ENCODE measurements at places on chromosomes 2 and 18. TPM values are rescaled to one million over a fixed set of nuclear protein-coding genes. Genes with fewer than 3 reads are reported as not detected.

The APOB gene
- not detected for total RNA-seq

The CHRND gene
- not detected for total RNA-seq

The DSC3 gene
- total RNA-seq, result 0.09 TPM

The ARHGAP15 gene
- not detected for total RNA-seq

The GALNT5 gene
- 11.4 TPM for total RNA-seq

The KIAA2012 gene
- not detected for total RNA-seq

The COL4A4 gene
- total RNA-seq, result 1.1 TPM

The MAP4K4 gene
- 208 TPM for total RNA-seq

The HAT1 gene
- total RNA-seq, result 42.0 TPM

The CNDP1 gene
- not detected for total RNA-seq

The AQP4 gene
- total RNA-seq, result not detected

The IL1RN gene
- total RNA-seq, result 1.1 TPM

Measured in fibroblast of the aortic adventitia (primary cell).